HS-5 (cell line): ENCODE measurements at places on chromosomes 16 and 17.

DNA sequence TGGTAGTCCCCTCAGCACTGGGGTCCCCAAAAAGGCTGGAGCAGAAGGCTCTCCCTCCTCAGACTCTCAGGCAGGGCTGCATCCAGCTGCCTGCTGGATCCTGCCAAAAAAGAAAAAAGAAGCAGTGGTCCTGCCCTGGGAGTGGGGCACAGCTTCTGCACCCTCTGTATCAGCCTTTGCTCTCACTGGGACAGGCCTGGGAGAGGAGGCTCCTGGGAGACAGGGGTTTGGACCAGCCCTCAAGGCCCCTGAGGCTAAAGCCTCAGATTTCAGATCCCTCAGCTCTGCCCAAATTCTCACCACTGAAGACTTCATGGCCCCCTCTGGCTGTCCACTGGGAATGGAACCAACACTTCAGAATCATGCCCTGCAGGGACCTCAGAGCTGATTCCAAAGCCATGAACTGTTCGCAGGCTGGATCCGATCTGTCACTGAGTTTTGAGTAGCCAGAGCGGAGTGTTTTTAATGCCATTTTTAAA is 96.9 kb downstream of the C16orf78 start:
- no peak for DNase-seq

- DNase-seq = no peak
Measured at GRCh38 chr17:44837196-44837595, 7.1 kb upstream of the GJC1 start.

- no peak for DNase-seq
Measured at GRCh38 chr16:87437911-87438610, 45.9 kb downstream of the MAP1LC3B start.

- DNase-seq = no peak
Measured at GRCh38 chr17:56983366-56983765, 5.4 kb downstream of the SCPEP1 start.

DNA sequence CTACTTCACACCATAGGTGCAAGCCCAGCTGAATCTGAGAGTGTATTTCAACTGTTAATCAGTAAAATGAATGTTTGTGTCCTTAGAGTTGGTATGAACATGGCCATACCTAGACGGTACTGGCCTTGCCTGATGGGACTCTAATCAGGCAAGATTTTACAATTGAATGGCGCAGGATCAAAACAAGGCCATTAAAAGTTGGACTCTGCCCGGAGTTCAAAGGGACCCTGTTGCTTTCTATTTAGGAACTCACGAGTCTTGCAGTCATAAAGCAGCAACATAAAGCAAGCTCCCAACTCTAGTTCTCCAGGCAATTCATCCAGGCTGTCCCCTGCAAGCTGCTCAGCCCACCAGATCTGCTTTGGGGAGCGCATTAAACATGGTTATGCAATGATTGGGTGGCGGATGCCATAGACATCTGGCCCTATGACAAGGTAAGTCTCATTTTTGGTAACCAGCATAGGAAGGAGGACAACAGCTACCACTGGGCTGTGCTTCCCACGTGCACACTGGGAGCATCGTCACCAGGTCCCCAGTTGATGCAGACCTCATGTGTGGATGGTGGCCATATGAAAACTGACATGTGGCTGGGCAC is 8.8 kb downstream of the TMEM186 start:
- no peak for DNase-seq

DNA sequence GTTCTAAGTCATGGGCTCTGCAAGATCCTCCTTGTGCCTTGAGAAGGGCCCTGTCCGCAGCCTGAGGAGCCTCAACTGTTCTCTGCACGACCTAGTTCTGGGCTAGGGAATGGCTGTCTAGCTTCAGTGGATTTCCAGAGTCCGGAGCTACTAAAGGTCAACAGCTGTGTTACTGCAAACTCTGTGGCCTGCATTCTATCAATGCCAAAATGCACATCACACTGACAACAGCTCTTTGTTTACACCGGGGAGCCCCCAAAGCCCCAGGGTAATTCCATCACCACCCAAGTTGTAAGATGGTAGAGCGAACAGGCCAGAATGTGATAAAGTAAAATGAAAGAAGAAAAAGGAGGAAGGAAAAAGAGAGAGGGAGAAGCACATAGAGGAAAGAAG is 610.2 kb downstream of the MAF start:
- DNase-seq = no peak

GRCh38 chr17:47721725-47722124 is 11.3 kb upstream of the TBX21 start:
- DNase-seq = no peak

DNA sequence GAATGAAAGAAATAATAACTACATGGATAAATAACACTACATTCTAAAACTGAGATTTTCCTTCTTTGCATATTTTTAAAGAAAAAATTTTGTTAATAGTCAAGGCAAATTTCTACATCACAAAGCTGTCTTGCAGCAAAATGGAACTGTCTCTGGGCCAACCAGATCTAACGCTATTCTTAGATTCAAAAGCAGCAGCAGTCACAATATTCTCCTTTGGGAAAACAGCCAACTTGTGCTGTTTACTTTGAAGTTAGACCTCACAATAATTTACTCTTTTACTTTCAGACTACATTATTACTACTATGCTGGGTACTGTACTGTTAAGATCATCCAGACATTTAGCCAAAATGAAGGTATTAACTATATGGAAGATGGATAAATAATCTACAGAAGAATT is 189.1 kb downstream of the CEP112 start:
- DNase-seq = no peak
